Naive thymus-derived CD4-positive, alpha-beta T cell (primary cell): ENCODE measurements at places on chromosomes 4 and X. TPM values are rescaled to one million over a fixed set of nuclear protein-coding genes. Genes with fewer than 3 reads are reported as not detected.

The NMU gene
- polyA plus RNA-seq, result not detected

The UGT2B11 gene
- not detected for polyA plus RNA-seq

The CCDC160 gene
- not detected for polyA plus RNA-seq

DNA sequence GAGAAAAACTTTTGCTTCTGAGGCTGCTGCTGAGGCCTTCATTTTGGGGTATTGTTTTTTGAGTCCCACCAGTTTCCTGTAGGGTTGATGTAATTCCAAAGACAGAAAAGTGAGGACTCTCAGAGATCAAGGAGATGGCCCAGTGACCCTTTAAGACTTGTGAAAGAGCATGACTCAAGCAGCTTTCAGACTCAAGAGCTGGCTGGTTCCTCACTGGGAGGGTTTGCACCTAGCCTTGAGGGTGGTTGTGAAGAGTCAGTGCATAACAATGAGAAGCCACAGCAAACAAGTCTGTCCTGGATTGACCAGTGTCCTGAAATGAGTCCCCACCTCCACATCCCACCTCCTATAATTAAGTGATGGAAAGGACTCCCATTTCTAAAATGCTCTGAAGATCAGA is 89.2 kb downstream of the NHS start:
- no peaks in the 10 kb centered on the region for H3K27me3 ChIP-seq
- H3K4me1 ChIP-seq, result no peaks in the 10 kb centered on the region
- no peaks in the 10 kb centered on the region for H3K36me3 ChIP-seq
- DNase-seq, result no peak

DNA sequence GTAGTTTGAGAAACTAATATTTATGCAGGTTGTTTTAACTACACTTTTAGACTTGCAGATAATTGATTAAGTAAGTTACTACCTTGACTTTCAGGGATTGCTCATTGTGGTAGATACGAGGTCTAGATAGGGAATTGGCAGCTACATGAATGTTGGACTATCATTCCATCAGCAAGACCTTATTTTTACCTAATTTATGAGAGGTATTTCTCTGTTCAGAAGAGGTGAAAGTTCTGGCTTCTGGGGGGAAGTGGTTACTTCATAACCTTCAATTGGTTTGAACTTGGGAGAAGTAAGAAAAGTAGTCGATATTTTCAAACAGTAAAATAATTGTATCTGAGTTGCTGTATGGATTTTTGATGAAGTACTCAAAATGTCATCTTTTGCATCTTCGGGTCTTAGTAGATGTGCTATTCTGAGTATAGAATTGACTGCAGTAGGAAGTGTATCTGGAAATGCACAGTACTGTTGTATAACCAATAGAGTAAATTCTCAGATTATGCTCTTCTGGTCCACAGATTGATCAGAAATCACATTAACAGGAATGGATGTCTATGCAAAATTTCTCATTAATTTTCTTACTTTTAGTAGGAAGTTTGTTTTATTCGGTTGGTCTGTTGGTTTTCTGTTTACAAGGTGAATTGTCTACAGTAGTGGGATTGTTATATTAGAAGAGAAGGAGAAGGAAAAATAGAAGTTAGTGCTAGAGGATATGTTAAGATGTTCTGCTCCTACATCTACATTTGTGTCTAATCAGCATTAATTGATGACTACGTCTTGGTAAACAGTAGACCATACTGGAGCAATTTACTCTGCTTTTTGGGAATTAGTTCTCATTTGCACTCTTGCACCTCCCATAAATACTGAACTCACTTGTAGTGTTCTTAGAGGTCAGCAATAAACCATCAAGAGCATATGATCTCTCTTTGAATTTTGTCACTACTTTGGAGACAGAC is 3.0 kb downstream of the NFKB1 start:
- DNase-seq, result peak; percentile 17
- peak overlapping the region; percentile 100 for H3K27ac ChIP-seq
- peaks cover 20% of the 10 kb centered on the region for H3K4me1 ChIP-seq
- peak overlapping the region; percentile 96 for H3K4me3 ChIP-seq
- H3K36me3 ChIP-seq, result no peaks in the 10 kb centered on the region

GRCh38 chrX:26470941-26471340 is 255.0 kb downstream of the MAGEB5 start:
- H3K4me1 ChIP-seq, result no peaks in the 10 kb centered on the region
- no peaks in the 10 kb centered on the region for H3K36me3 ChIP-seq
- H3K27ac ChIP-seq, result no peak overlapping the region
- no peaks in the 10 kb centered on the region for H3K27me3 ChIP-seq

DNA sequence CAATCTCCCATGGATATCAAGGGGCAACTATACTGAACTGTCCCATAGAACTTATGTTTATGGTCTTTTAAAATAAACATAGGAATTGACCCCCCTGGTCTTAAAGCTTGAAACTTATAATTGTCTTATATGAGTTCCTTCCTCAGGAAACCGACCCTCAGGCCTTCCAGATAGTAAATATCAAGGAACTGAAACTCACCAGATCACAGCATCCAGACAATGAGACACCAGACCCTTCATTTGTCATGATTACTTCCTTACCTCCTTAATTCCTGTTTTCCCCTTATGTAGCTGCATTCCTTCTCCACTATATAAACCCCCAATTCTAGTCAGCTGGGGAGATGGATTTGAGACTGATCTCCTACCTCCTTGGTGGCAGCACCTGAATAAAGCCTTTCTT is 94.8 kb upstream of the GRPR start:
- no peaks in the 10 kb centered on the region for H3K4me1 ChIP-seq
- no peak overlapping the region for H3K4me3 ChIP-seq
- H3K36me3 ChIP-seq, result no peaks in the 10 kb centered on the region
- no peak for DNase-seq

DNA sequence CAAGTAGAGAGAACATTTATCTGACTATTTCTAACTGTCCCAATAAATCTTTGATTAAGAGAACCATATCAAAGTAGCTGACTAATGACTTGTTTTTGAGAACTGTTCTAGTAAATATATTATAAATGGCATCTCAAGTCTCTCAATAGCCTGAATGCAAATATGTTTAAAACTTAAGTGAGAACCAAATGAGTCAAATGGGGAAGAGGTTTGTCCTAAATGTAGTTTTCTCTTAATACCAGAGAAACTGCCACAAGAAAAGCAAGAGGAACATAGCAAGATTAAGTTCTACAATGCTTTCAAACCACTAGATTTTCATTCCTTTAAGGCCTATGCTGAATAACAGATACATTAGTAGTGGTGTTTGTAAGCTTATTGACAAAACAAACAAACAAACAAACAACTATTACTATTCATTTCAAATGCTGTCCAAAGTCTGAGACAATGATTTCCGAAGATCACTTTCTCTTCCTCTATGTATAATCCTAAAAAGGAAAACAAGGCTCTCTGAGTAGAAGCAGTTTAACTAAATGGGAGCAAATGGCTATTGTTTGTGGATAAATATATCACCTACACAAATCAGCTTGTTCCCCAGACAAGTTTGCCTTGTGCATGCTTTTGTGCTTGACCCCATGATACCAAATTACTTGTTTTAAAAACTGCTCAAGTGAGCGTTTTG is 408.4 kb upstream of the EMCN start:
- no peak overlapping the region for H3K4me3 ChIP-seq
- H3K27me3 ChIP-seq, result no peaks in the 10 kb centered on the region
- no peak for DNase-seq
- no peak overlapping the region for H3K27ac ChIP-seq
- H3K4me1 ChIP-seq, result no peaks in the 10 kb centered on the region

- no peaks in the 10 kb centered on the region for H3K27me3 ChIP-seq
- H3K4me1 ChIP-seq, result peaks cover 36% of the 10 kb centered on the region
- DNase-seq, result no peak
- peak overlapping the region; percentile 80 for H3K4me3 ChIP-seq
Measured at GRCh38 chr4:77817304-77818072, 1.7 kb downstream of the CNOT6L start.

- no peak for DNase-seq
- H3K27ac ChIP-seq, result no peak overlapping the region
- H3K27me3 ChIP-seq, result no peaks in the 10 kb centered on the region
Measured at GRCh38 chrX:23737413-23737812, 5.7 kb downstream of the ACOT9 start.

DNA sequence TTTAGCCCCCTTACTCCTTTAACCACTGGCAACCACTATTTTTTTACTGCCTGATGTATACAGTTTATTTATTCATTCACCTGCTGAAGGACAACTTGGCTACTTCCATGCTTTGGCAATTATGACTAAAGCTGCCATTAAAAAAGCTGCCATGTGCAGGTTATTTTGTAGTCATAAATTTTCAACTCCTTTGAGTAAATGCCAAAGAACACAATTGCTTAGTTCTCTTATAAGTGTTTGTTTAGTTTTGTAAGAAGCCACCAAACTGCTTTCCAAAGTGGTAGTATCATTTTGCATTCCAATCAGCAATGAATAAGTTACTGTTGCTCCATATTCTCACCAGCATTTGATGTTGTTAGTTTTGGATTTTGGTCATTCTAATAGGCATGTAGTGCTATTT is 1831.8 kb downstream of the PCDH7 start:
- no peak for DNase-seq
- no peaks in the 10 kb centered on the region for H3K36me3 ChIP-seq
- no peaks in the 10 kb centered on the region for H3K4me1 ChIP-seq
- no peak overlapping the region for H3K27ac ChIP-seq
- no peak overlapping the region for H3K4me3 ChIP-seq

DNA sequence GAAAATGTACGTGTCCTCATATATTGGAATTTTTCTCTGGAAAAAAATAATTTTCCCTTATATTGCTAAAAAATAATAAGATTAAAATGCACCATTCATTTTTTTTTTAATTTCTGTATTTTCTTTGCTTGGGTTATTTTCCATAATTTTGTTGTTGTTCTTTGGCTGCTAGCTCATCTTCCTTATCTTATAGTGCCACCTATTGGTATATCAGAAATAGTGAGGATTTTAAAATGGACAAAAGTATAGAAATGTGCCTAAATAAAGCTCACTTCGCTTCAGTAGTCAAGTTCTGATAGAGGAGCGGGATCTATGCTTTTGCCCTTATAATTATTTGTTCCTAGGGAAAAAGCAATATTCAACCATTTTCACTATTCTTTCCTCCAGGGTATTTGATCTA is 134.8 kb downstream of the NAP1L3 start:
- H3K36me3 ChIP-seq, result no peaks in the 10 kb centered on the region
- H3K4me3 ChIP-seq, result no peak overlapping the region
- DNase-seq, result no peak
- H3K27me3 ChIP-seq, result no peaks in the 10 kb centered on the region

DNA sequence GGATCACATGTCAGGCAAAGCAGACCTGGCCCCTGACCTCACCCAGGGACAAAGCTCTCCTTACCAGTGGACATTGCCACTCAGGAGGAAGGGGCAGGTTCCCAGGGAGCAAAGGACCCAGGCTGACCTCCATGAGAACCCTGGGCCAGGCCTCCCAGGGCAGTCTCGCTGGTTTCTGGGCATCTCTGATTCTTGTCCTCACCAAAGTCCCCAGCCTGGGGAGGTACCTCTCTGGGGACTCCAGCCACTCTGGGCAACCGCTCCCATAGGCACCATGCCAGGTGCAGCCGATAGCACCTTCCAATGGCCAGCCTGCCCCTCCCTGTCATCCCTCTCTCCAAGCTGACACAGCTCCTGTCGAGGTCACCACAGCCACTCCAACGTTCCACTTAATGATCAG is 7.9 kb downstream of the EVC2 start:
- H3K4me3 ChIP-seq, result no peak overlapping the region
- H3K4me1 ChIP-seq, result no peaks in the 10 kb centered on the region
- DNase-seq, result no peak
- no peak overlapping the region for H3K27ac ChIP-seq
- H3K36me3 ChIP-seq, result no peaks in the 10 kb centered on the region
- no peaks in the 10 kb centered on the region for H3K27me3 ChIP-seq

GRCh38 chr4:87006426-87006675 is 71.5 kb downstream of the AFF1 start:
- no peak for DNase-seq
- peak overlapping the region; percentile 91 for H3K27ac ChIP-seq
- H3K36me3 ChIP-seq, result peaks cover 9% of the 10 kb centered on the region
- H3K27me3 ChIP-seq, result no peaks in the 10 kb centered on the region
- peaks cover 25% of the 10 kb centered on the region for H3K4me1 ChIP-seq

DNA sequence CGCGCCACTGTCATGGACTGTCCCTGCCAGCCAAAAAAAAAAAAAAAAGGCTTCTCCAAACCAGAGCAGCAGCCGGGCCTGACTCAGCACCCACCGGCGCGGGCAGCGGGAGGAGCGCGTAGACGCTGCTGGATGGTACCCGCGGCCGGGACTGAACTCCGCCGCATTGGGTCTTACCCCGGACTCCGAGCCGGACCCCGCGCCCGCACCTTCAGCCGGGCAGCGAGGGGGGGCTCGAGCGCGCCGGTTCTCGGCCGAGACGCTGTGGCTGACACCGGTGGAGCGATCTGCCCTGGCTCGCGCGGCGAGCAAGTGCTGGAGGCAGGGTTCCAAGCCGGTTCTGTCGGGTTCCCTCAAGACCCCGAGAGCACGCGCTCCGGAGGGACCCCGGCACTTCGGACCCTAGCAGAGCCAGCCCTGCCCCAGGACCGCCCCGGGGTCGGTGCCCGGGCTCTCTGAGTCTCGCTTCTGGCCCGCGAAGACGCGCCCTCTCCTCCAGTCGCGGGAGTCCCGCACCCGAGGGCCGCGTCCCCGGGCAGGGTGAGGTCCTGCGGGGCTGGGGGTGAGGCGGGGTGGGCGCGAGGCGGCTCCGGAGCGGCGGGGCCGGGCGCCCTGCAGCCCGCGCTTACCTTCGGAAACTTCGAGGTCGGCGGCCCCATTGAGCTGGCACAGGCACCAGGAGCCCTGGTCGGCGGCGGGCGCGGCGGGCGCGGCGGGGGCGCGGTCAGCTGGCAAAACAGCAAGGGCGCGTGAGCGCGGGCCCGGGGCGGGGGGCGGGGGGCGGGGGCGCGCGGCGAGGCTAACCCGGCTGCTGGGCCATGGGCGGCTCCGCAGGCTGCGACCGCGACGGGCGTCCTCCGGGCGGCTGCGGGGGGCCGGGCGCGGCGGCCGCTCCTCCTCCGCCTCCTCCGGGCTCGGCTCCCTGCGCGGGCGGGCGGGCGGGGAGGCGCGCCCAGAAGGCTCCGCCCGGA is 11.8 kb upstream of the MAN2B2 start:
- peaks cover 9% of the 10 kb centered on the region for H3K27me3 ChIP-seq
- no peak for DNase-seq
- no peak overlapping the region for H3K27ac ChIP-seq
- no peaks in the 10 kb centered on the region for H3K36me3 ChIP-seq

DNA sequence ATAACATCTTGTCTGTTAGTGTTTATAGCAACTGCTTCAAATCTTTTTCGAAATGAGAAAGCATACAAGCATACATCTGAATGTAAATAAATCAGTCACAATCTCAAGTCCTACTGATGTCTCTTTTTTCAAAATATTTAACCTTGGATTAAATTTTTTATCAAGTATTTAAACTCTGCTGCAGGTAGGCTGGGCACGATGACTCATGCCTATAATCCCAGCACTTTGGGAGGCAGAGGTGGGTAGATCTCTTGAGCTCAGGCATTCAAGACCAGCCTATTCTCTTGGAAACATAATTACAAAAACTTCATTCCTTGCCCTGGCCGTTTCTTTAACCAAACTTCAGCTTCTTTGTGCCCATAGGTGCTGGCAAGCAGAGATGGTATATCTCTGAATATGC is 540.3 kb upstream of the GALNT7 start:
- no peaks in the 10 kb centered on the region for H3K27me3 ChIP-seq
- H3K27ac ChIP-seq, result no peak overlapping the region
- DNase-seq, result no peak
- H3K36me3 ChIP-seq, result no peaks in the 10 kb centered on the region
- H3K4me1 ChIP-seq, result no peaks in the 10 kb centered on the region
- H3K4me3 ChIP-seq, result no peak overlapping the region
